Stimulated activated CD4-positive, alpha-beta T cell treated with anti-CD3 and anti-CD28 coated beads, TNF-alpha, amount 100 ng/mL, for 1 hour (primary cell): ENCODE measurements at places on chromosomes 16 and 17.

DNA sequence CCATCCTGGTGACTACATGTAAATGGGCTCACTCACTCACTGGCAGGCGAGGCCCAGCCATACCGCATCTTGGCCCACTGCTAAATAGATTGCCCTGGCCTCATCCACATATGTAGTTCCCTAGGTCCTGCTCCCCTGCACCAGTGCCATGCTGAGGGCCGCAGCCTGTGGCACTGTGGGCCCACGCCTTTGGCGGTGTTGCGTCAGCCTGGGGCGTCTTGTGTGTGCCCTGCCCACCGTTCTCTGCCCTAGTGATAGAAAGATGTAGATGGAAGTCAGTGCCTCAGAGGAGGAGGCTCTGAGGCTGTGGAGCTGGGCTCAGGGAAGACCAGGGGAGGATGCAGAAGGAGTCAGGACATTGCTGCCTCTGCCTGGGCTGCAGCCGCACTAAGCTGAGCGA lies 18.9 kb downstream of the C17orf75 start:
- no peak for DNase-seq

DNA sequence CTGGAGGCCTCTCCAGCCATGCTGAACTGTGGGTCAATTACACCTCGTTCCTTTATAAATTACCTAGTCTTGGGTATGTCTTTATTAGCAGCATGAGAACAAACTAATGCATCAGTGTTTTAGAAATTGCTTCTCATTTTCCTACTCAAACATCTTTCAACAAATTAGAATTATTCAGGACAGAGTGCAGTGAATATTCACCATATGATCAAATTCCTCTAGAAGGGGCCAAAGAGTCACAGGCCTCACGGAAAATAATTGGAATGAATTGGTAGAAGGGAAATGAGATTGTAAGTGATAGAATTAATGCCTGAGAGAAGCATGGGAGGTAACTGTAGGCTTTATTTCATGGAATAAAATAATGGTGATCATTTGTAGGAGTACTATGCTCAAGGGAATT lies 50.5 kb upstream of the CDH11 start:
- DNase-seq: no peak

- peak; percentile 59 for DNase-seq
Observed at GRCh38 chr17:50200457-50201275, 765 bp downstream of the COL1A1 start.

GRCh38 chr16:69435977-69436820 lies 11.8 kb downstream of the CYB5B start:
- DNase-seq: no peak

GRCh38 chr17:81854974-81855774 lies 5.2 kb downstream of the P4HB start:
- no peak for DNase-seq
